H7 (cell line): ENCODE measurements at places on chromosomes 4 and X. TPM values are rescaled to one million over a fixed set of nuclear protein-coding genes. Genes with fewer than 3 reads are reported as not detected.

ATOH1 gene
- total RNA-seq, result 0.55 and 0.59 TPM in 2 replicates

NSUN7 gene
- 19.8 and 26.5 TPM in 2 replicates for total RNA-seq

UGT2B17 gene
- not detected in 2 replicates for total RNA-seq

PDLIM3 gene
- 2.7 and 7.0 TPM in 2 replicates for total RNA-seq

DNA sequence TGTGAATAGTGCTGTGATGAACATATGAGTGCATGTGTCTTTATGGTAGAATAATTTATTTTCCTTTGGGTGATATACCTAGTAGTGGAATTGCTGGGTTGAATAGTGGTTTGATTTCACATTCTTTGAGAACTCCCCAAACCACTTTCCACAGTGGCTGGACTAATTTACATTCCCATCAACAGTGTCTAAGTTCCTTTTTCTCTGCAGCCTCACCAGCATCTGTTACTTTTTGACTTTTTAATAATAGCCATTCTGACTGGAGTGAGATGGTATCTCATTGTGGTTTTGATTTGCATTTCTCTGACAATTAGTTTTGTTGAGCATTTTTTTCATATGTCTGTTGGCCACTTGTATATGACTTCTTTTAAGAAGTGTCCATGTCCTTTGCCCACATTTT is 29.1 kb downstream of the JADE3 start:
- DNase-seq, result no peak

DNA sequence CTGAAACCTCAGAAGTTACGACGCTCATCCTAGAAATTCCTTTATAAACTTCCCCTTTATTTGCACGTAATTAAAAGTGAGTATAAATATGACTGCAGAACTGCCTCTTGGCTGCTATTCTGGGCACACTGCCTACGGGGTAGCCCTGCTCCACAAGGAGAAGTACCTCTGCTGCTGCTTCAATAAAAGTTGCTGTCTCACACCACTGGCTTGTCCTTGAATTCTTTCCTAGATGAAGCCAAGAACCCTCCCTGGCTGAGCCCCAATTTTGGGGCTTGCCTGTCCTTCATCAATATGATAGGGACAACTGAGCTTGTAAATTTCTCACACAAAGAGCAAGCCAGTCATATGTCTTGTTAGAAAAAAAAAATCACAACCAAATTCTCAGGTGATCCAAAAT is 115.8 kb downstream of the VEGFC start:
- DNase-seq, result no peak

DNA sequence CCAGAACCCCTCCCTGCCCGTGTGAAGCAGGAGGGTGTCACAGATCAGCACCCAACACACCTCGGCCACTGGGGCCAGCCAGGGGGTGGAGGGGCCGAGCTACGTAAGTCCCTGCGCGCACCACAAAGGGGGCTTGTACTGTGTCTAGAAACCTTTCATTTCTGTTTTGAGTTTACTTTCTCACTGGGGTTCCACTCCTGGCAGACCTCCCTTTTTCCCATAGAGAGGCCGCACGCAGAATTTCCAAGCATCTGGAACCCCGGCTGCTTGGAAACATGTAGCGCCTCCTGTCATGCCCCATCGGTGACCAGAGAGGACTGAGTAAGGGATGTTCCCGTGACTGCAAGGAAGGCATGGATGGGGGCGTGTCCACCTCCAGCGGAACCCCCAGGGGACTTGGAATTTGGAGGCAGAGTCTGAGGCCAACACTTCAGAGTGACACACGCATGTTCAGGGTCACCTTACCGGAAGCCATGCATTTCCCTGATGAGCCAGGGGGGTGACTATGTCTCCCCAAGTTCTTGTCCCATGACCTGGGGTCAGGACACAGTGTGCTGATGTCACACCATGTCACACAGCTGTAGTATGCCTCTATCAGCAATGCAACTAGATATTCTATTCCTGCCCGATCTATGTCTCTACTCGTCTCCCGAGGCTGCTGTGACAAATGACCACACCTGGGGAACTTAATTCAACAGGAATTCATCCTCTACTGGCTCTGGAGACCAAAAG is 105.3 kb downstream of the DHRSX start:
- peak; percentile 49 for DNase-seq

DNA sequence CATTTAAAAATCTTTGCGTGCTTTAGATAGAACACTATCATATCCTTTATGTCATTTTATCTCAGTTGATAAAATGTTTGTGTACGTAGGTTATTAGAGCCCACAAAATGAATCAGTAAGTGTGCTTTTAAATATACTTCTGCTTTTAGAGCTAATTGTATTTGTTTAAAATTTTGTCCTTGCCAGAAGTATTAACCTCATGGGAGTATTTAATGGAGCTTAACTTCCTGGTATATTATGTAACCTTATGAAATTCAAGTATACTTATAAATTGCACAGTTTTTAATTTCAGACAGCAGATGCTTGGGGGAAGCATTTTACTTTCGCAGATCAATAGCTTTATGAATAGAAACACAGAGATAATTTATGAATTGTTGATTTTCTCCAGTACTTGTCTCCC is 90.2 kb downstream of the DIPK2B start:
- no peak for DNase-seq

GRCh38 chr4:1209821-1210220 is 37.4 kb upstream of the SPON2 start:
- no peak for DNase-seq

GRCh38 chr4:164648151-164648848 is 105.6 kb upstream of the SMIM31 start:
- DNase-seq, result no peak

DNA sequence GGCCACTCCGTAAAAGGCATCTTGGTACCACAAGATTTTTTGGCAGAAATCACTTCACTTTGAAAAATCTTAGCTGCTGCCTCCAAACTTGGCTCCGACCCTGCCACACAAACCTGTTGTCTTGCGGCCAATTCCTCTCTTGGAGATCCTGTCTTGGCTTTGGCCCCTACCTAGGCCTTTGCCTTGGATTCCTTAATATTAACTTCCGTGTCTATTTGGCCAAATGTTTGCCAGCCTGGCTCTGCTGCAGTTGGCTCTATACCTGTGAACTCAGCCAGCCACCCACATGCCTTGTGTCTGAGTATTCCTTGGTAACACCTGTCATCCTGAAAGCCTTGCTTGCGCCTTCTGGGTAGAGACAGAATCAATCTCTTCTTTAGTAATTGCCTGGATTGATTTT is 12.5 kb downstream of the GRXCR1 start:
- no peak for DNase-seq

DNA sequence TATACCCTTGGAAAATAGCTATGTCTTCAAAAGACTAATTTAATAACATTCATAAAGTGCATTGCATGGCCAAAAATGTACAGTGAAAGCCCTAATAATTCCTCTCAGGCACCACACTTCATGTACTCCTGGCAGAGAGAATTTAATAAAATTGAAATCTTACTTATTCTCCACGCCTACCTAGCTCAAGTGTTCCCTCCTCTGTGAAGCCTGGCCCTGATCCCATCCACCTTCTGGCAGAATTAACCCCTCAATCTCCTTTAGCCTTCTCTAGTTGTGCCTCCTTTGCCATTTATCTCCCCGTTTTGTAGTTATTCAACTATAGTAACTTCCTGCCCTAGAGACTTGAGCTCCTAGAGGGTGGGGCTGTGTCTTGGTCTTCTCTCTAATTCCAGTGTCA is 26.7 kb downstream of the ACE2 start:
- DNase-seq, result no peak
